ENCODE measurements at places on chromosomes 4 and X. TPM values are rescaled to one million over a fixed set of nuclear protein-coding genes. Genes with fewer than 3 reads are reported as not detected.

Gene CXCL8
- polyA plus RNA-seq, result 25.4 TPM

GRCh38 chrX:19554786-19555185 is 39.5 kb upstream of the MAP3K15 start:
- DNase-seq, result no peak

- DNase-seq, result no peak
Measured at GRCh38 chr4:13543032-13543838, 1.1 kb downstream of the NKX3-2 start.

GRCh38 chrX:56795309-56795868 is 66.3 kb downstream of the NBDY start:
- DNase-seq, result no peak

DNA sequence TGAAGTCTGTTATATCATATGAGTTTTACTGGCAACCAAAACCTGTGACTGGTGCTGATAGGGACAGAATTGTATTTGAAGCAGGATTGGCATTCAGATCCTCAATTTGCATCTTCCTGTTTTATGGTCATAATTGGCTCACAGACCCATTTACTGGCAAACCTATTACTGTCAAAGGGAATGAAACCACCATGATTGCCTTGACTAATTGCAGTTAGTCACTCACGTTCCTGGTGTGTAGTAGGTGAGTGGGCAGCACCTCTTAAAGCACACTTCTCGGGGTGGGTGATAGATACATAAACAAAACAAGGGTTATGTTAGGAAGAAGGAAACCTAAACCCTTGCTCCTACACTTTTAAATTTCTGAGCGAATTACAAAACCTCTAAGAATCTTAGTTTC is 81.0 kb downstream of the PPEF2 start:
- DNase-seq, result no peak

- DNase-seq, result no peak
Measured at GRCh38 chr4:56183344-56183959, 203.8 kb downstream of the AASDH start.
